ENCODE measurements at places on chromosomes 5 and 9.
A peak's percentile ranks its signal among the peaks of the same experiment; 100 is the strongest.

- no peak for DNase-seq
Observed at GRCh38 chr5:176959051-176959450, 47.5 kb downstream of the UIMC1 start.

- DNase-seq: peak; percentile 94
Observed at GRCh38 chr9:137618105-137619067, at the start of gene EHMT1. Gene EHMT1 (plus strand): TSS chr9:137619005. CDS start chr9:137619029, 24 bp downstream.

- no peak for DNase-seq
Observed at GRCh38 chr9:121452085-121452484, 47.6 kb downstream of the GGTA1 start.

- no peak for DNase-seq
Observed at GRCh38 chr5:171050916-171051315, 189.1 kb downstream of the RANBP17 start.

- no peak for DNase-seq
Observed at GRCh38 chr5:39203951-39204350, 15.4 kb downstream of the FYB1 start.

DNA sequence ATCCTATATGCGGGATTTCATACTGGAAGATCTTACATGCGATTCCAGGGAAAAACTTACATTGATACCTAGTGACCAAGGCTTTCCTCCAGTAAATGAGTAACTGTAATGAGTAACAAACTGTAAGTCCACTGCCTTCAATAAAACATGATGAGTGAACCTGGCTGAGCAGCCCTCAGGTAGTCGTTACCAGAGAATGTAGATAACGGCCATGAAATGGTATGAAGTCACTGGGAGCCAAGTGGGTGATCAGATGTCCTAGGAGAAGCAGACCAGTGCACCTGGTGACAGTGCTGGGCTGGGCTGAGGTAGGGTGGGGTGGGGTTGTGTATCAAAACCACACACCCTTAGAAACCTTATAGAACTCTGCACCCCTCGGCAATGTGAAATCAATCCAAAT lies 203.6 kb downstream of the ALDH1A1 start:
- no peak for DNase-seq

DNA sequence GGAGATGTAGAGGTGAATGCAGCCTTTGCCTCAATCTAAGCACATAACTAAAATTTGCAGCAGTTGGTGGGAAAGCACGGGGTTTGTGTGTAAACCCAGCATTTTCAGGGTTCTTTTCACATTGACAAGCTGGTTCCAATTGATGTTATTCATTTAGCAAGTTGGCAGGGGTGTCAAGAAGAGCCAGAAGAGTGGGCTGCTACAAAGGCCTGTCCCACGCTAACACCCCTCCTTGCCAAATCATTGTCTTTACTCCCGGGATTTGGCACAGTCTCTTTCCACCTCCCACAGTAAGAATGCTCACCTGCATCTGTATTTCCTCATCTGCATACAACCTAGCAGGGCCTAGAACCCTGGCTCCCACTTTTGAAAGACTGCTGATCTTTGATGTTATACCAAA lies 11.8 kb downstream of the RGMB start:
- DNase-seq: no peak

GRCh38 chr5:156947925-156948324 lies 15.1 kb downstream of the TIMD4 start:
- DNase-seq: no peak

DNA sequence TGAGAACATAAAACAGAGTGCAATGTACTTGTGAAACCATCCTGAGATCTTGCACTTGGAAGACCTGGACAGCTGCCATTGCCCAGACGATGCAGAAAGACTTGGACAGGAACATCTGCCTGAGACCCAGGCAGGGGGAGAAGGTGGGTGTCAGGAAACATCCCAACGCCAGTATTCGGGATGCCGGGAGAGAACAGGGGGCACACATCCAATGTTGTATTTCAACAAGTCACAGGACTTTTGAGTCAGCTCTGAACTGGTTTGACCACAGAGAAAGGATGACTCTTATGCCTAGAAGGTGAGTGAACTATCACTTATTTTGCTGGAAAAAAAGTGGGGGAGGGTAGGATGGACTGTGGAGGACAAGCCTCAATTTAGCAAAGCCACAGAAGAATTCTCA lies 124.6 kb downstream of the ROR2 start:
- no peak for DNase-seq

DNA sequence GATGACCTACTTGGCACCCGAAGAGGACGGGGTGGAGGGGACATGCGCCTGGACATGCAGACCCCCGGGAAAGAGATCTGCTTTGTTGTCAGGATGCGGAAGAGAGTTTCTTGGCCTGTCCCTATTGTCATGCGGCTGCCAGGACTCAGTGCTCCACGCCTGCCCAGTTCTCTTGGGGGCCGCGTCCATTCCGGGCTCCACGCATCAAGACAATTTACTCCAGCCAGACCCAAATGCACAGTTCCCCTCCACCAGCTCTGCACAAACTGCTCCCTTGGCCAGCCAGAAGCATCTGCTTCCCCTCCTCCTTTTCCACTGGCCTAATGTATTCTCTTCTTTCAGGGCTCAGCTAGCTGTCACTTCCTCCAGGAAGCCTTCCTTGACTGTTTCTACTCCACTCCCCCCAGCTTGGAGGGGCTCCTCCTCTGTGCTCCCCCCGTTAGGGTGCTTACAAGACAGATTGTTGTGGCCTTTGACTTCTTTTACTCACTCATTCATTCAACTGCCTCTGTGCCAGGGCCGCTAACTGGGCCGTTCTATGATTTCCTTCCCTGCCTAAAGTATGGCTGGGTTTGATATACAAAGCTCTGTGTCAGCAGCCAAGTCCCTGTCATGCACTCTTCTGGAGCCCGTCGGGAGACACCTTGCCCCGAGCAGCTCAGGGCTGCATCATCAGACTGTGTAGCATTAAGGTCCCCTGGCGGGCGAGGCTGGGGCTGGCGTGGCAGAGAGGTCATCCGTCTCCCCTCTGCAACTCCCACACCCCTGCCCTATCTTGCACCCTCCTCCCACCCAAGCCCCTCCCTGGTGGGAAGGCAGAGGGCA lies 6.6 kb downstream of the FIBCD1 start:
- DNase-seq: no peak

DNA sequence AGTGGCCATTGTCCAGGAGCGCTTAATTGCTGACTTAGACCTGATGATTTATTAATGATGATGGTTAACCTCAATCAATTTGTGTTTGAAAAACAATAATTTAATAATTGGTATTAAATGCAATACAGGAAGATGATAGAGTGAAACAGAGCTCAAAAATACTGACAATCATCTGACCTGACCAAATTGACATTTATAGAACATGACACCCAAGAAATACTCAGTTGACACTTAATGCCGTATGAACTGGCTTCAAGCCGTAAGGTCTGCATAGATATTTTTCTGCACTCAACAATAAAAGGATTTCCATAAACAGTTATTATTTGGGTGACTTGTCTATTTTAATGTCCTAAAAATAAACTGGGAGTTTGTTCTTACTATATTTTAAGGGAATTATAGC lies 159.2 kb downstream of the TRIO start:
- DNase-seq: no peak

- no peak for DNase-seq
Observed at GRCh38 chr9:133700819-133701320, 37.3 kb downstream of the SARDH start.

DNA sequence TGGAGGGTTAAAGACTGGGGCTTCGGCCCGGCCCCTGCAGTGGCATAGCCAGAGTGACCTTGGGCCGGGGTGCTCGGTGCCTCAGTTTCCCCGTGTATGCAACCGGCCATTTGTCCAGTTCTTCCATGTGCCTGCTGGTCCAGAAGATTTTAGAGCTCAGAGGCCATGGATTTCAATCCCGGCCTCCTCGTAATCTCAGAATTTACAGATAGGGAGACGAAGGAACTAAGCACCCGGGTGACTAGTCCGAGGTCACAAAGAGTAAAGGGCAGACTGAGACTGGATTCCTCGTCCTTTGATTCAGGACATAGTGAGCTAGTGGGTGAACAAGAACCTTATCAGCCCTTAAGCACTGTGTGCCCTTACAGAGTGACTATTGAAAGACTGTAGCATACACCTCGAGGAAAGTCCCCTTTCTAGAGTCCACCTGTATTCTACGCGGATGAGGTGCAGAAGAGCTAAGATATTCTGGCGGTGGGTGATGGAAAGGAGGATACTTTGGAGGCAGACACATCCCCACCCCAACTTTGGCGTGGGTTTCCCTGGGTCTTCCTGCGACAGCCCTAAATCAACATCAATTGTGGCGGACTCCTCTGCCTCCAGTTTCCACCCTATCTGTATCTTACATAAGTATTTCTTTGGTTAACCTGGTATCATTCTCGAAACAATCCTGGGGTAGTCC lies 597 bp downstream of the SLC31A1 start:
- DNase-seq: no peak

DNA sequence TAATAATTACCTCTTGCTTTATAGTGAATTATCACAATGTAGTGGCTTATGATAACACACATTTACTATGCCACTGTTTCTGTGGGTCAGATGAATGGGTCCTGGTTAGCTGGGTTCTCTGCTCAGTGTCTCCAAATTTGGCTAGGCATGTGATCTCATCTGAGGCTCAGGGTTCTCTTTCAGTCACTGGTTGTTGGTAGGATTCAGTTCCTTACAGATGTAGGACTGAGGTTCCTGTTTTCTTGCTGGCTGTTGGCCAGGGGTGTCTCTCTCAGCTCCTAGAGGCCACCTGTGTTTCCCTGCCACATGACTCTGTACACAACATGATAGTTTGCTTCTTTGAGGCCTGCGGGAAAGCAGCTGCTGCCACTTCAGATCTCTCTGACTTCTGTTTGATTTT lies 7.1 kb downstream of the NFX1 start:
- DNase-seq: no peak

- DNase-seq: peak; percentile 58
Observed at GRCh38 chr9:134980991-134981390, 63.3 kb upstream of the FCN1 start.

- no peak for DNase-seq
Observed at GRCh38 chr9:82021198-82021597, 32.6 kb downstream of the SPATA31D1 start.

DNA sequence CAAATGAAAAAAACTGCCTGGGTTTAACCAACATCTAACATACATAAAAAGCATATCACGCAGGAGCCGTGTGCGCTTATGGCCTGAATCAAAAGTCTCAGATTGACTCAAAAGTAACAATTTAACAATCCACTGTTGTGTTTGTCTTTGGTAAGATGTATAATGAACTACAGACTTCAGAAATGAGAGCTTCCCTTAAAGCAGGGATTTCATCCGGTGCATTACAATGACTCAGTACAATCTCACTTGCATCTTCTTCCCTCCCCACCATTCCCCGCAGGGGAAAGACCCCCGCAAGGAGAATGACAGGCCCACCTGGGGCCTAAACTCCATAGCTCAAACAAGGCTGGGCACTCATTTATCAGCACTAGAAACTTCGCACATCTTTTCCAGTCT lies 1.4 kb downstream of the ZFR start:
- no peak for DNase-seq

Measured in left forelimb (tissue), 1 donor.